GM06990 (cell line): ENCODE measurements at places on chromosomes 7 and 10.

GRCh38 chr7:151381348-151382078 lies 28.3 kb downstream of the WDR86 start:
- DNase-seq: no peak

DNA sequence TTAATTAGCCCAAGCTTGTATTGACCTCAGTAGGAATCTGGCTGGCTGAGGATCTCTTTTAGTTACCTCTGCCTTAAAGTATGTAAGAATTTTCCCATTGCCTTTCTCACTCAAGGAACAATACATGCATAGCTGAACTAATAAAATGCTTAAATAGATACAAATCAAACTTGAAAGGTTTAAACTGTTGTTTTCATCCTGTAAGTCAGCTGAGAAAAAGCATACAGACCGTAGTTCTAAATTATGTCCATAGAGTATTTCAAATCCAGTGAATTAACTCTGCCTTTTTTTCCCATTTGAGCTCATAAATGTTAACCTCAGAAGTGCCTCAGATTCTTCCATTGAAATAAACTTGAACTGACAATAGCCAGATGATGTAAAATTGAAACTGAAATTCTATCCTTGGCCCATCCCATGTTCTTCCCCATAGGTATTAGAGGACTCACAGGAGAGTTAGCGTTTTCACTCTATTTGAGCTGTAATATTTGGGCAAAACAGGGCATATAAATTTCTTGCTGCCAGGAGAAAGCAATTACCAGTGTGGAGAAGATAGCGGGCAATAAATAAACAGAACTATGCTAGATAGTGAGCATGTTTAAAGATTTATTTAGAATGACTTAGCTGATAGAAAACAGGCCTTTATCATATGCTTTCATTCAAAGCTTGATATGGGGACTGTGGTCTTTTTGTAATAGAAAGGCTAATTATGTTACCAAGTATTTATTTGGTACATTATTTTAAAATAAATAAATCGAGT lies 163.7 kb downstream of the WNT2 start:
- DNase-seq: no peak

DNA sequence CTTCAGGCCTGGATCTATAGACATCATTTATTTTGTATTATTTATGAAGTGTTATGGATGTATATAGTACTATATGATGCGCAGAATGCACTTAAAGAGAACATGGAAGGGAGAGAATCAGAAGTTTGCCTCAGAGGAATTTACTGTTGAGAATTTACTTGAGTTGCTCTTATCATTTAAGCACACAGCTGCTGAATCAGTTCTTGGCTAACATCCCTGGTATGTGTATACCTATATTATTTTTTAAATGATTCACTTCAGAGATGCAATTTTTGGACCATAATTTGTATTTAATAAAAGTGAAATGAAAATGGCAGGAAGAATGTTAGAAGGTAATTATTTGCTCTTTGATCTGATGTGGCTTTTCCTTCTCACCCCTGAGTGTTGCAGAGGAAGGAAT lies 191.6 kb downstream of the BICC1 start:
- no peak for DNase-seq

- no peak for DNase-seq
Measured at GRCh38 chr7:65960351-65961074, 21.5 kb downstream of the GUSB start.

- DNase-seq: no peak
Measured at GRCh38 chr10:293636-294035, 158.4 kb downstream of the ZMYND11 start.
